ENCODE measurements at places on chromosomes 12 and 14.

DNA sequence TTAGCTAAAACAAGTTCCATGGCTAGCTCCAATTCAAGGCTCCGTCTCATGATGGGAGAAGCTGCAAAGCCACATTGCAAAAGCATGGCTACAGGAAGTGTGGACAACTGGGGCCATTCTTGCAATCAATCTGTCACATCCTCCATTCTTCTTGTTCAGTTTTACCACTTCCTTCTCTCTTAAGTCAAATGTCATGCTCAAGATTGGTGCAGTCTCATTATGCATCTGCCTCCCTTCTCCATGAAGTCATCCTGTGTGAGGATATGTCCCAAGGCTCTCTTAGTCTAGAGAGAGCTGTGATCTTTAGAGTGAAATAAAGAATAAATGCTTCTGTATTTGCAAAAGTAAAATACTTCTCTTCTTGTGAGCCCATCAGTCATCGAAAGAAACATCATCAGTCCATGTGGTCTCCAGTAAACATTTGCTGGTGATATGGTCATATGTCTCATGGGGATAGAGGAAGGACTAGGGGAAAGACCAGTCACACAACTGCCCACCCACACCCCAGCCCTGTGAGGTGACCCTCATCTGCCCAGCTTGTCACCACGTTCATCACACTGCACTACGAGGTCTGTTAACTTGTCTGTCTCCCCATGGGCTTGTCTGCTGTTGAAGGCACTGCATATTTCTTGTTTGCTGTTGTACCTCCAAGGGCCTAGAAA, 303.0 kb downstream of the NUAK1 start:
- no peak for ATAC-seq

DNA sequence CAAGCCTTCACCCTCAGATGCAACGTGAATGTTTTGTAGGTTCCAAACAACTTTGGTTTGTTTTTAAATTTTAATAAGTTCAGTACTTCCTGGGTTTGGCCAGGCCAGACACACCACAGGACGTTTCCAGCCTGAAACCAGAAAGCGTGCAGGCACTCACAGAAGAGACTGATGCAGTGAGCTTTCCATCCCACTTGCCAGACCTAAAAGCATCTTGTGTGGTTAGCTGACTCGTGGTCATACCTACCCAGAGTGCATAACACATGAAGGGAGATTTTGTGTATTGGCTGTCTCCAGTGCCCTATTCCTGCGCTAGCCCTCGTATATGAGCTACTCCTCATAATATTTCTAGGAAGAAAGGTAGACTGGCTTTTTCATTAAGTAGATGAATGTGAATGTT, 297.3 kb upstream of the FAR2 start:
- ATAC-seq, result no peak

- ATAC-seq, result no peak
Observed at GRCh38 chr12:80356097-80356496, 87.9 kb upstream of the PTPRQ start.

DNA sequence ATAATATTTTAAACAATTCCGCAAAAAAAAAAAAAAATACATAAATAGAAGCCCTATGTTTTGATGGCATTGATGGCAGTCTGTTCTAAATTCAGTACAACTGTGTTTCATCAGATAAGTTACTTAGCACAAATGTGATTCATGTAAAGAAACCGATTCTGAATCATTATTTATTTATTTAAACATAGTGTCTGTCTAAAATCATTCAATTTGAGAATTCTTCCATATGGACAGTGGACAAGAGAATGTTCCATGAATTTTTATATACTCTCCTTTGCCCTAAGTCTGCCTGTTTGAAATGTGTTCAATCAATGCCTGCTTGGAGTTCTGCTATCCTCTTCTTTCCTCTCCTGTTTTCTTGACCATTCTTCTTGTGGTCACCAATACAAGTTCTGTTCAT, 126.5 kb downstream of the PDE3A start:
- no peak for ATAC-seq

DNA sequence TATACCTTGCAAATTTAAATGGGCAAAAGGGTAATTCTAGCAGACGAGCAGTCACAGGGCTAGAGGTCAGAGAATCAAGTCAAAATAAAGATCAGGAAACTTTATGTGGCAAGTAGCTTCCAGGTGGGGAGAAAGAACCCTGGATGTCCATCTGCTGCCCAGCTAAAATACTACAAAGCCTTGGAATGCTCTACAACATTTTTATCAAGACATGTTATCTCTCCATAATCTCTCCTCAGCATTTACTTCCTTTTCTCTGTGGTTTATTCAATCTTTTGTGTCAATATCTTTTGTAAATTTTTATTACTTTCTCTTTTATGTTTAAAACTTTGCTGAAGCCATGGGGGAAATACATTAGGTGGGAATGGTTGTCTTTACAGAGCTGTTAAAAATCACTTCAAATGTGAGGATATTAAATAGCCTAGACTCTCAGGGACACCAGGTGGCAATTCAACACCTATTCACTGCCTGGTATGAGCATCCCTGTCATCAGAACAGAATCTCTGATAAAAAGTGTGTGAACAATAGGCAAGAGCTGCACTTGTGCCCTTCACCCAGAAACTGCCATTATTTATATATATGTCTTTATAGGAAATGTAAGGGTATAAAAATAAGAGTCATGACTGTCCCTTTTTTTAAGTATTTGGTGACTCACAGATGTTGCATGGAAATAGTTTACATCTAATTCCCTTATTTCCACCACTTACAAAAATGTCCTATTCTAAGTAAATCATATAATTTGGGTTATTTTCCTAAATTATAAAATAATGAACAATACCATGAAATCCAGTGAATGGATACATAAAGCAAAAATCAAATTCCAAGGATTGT, 152.9 kb downstream of the EPS8 start:
- no peak for ATAC-seq

- ATAC-seq, result no peak
Observed at GRCh38 chr12:47100160-47100559, 20.4 kb upstream of the AMIGO2 start.

- no peak for ATAC-seq
Observed at GRCh38 chr12:100741084-100741711, 53.4 kb upstream of the ANO4 start.

Data from activated T-helper 17 cell treated with anti-CD3 and anti-CD28 coated beads, Interleukin-2, amount 50 U/mL, for 72 hours (primary cell).